ENCODE measurements at places on chromosomes 5 and 9.
A peak's percentile ranks its signal among the peaks of the same experiment; 100 is the strongest.

DNA sequence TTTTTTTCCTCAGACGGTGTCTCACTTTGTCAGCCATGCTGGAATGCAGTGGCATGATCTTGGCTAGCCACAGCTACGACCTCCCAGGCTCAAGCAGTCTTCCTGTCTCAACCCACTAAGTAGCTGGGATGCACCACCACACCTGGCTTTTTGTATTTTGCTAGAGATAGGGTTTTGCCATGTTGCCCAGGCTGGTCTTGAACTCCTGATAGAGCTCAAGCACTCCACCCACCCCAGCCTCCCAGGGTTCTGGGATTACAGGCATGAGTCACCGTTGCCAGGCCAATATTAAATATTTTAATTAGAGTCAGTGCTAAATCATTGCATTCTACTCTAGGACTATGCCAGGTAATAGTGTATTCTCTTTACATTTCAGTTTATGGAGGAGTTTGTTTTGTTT is 41.5 kb downstream of the UBE2R2 start:
- peaks cover 51% of the 10 kb centered on the region for H3K36me3 ChIP-seq
- no peaks in the 10 kb centered on the region for H3K4me1 ChIP-seq
- no peak overlapping the region for H3K4me3 ChIP-seq
- no peak overlapping the region for H3K27ac ChIP-seq
- DNase-seq, result no peak
- no peaks in the 10 kb centered on the region for H3K27me3 ChIP-seq

DNA sequence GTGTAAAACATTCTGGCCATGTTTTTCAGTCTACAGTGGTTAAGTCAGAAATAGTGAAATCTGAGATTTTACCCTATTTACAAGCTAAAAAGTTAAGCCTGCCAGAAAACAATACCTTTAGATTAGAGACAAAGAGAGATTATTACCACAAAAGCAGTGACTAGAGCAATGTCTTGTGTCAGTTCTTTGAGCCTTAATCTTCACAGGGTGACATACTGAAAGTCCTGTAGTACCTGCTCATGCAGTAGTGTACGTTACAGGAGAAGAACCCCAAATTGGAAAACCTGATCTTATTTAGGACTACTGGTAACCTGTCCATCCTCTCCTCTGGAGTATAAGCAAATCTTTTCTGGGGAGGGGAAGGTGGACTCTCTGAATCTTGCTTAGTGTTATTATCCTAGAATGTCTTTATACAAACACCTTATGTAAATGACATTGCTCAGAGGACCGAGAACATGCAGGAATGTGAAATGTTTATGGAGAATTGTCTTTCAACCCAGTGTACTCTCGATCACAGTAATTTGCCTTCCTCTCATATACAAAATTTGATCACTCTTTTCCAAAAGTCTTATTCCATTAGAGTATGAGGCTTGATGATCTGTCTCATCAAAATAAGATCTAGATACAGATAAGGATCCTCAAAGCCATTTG is 55.7 kb downstream of the ERBIN start:
- peaks cover 6% of the 10 kb centered on the region for H3K4me1 ChIP-seq
- no peaks in the 10 kb centered on the region for H3K27me3 ChIP-seq
- peaks cover 4% of the 10 kb centered on the region for H3K36me3 ChIP-seq
- H3K4me3 ChIP-seq, result no peak overlapping the region
- DNase-seq, result no peak

- H3K4me1 ChIP-seq, result peaks cover 11% of the 10 kb centered on the region
- DNase-seq, result no peak
- no peak overlapping the region for H3K4me3 ChIP-seq
- H3K27me3 ChIP-seq, result no peaks in the 10 kb centered on the region
- H3K27ac ChIP-seq, result no peak overlapping the region
- peaks cover 46% of the 10 kb centered on the region for H3K36me3 ChIP-seq
Measured at GRCh38 chr9:130639124-130639765, 25.1 kb upstream of the PRDM12 start.

- no peak overlapping the region for H3K4me3 ChIP-seq
- no peaks in the 10 kb centered on the region for H3K36me3 ChIP-seq
- no peaks in the 10 kb centered on the region for H3K27me3 ChIP-seq
- no peak overlapping the region for H3K27ac ChIP-seq
Measured at GRCh38 chr5:57855831-57856230, 373.2 kb upstream of the ACTBL2 start.

DNA sequence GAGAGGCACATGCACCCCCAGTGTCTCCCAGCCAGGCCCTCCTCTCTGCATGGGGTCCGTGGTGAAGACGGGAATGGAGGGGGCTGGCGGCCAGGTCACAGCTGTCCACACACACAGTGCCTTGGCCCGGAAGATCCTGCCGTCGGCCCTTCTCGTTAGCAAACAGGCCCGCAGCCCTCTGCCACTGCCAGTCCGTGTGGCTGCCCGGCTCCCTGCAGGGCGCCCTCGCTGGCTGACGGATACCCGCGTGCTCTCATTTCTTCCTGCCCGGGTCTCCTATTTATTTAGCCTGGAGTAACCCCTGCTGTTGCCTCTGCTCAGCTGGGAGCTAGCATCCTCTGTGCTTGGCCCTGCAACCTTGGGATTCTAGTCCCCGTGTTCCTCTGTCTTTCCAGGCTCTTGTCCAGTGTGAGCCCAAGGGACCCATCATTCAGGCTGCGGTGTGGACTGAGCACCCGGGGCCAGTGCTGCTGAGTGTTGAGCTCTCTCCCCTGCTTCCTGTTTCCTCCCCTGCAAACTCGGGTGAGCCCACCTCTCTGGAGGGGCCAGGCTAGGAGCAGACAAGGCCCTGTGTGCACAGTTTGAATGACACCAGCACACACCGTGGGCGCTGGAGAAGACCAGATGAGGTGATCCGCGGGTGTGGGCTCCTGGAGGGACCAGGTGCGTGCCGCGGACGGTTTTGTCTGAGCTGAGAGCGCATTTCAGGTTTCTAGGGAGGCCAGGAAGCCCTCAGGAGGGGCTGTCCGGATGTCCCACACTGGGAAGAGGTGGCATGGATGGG is 14.6 kb upstream of the RNU6ATAC start:
- peaks cover 5% of the 10 kb centered on the region for H3K27me3 ChIP-seq
- no peak overlapping the region for H3K27ac ChIP-seq
- H3K36me3 ChIP-seq, result no peaks in the 10 kb centered on the region
- H3K4me3 ChIP-seq, result no peak overlapping the region

GRCh38 chr5:151126199-151126645 is 31.4 kb downstream of the ANXA6 start:
- peak; percentile 78 for DNase-seq
- no peak overlapping the region for H3K4me3 ChIP-seq
- no peak overlapping the region for H3K27ac ChIP-seq
- H3K4me1 ChIP-seq, result peaks cover 4% of the 10 kb centered on the region
- no peaks in the 10 kb centered on the region for H3K27me3 ChIP-seq

DNA sequence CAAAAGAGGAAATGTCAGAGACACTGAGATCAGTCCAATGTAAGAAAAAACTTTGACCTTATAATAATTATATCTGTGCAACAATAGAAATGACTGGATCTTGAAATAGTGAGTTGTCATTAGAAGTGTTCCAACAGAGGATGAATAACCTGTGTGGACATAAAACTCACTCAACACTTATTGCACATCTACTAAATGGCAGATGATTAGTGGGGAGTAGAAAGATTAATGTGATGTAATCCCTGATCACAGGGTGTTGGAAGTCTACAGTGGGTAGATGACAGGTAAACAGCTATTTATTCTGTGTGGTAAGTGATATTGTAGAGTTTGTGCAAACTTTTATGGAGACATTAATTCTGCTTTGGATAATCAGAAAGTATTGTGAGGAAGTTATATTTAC is 177.3 kb upstream of the HMHB1 start:
- H3K4me3 ChIP-seq, result no peak overlapping the region
- no peaks in the 10 kb centered on the region for H3K36me3 ChIP-seq
- H3K27me3 ChIP-seq, result no peaks in the 10 kb centered on the region
- DNase-seq, result no peak

DNA sequence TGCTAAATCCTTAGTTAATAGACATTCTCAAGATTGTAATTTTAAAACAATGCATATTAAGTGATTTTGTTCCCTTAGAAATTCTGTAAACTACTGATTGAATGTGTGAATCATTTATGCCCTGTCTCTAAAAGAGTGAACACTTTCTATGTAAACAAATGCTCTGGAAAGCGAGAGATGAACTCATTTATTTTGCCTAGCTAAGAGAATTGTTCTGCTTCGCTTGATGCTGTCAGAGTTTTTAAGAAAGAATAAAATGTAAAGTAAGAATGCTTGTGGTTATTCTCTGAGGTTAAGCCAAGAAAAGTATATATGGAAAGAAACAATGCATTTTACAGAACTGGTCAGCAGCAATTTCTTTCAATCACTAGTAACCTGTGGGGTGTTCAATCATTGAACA is 347.4 kb upstream of the NUDT12 start:
- H3K4me1 ChIP-seq, result no peaks in the 10 kb centered on the region
- no peaks in the 10 kb centered on the region for H3K36me3 ChIP-seq
- no peak overlapping the region for H3K27ac ChIP-seq
- no peak for DNase-seq
- H3K27me3 ChIP-seq, result no peaks in the 10 kb centered on the region

- H3K27ac ChIP-seq, result no peak overlapping the region
- H3K36me3 ChIP-seq, result peaks cover 6% of the 10 kb centered on the region
- no peaks in the 10 kb centered on the region for H3K27me3 ChIP-seq
- DNase-seq, result no peak
Measured at GRCh38 chr5:81724571-81724970, 26.3 kb downstream of the SSBP2 start.

DNA sequence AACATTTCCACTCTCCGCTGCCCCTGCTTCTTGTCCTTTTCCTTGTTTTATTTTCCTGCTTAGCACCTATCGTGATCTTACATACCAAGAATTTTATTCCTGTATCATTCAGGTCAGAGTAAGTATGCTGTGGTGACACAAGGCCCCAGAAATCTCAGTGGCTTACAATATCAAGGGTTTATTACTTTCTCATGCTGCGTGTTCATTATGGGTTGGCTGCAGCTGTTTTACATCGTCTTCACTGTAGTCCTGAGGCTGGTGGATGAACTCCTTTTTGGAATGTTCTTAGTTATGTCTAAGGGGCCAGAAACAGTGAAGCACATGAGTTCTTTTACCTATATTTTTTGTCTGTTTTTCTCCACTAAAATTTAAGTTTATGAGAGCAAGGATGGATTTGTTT is 51.2 kb downstream of the FCHO2 start:
- H3K4me3 ChIP-seq, result no peak overlapping the region
- H3K27me3 ChIP-seq, result no peaks in the 10 kb centered on the region
- no peaks in the 10 kb centered on the region for H3K4me1 ChIP-seq
- H3K27ac ChIP-seq, result no peak overlapping the region

GRCh38 chr9:134395737-134396257 is 69.5 kb downstream of the RXRA start:
- no peak overlapping the region for H3K27ac ChIP-seq
- H3K36me3 ChIP-seq, result no peaks in the 10 kb centered on the region
- DNase-seq, result no peak
- no peaks in the 10 kb centered on the region for H3K27me3 ChIP-seq

- H3K27me3 ChIP-seq, result peaks cover 4% of the 10 kb centered on the region
- no peak for DNase-seq
- H3K4me1 ChIP-seq, result peaks cover 9% of the 10 kb centered on the region
Measured at GRCh38 chr9:99162759-99163364, 57.9 kb downstream of the TGFBR1 start.

GRCh38 chr9:108476574-108476973 is 379.2 kb downstream of the ACTL7B start:
- no peak overlapping the region for H3K27ac ChIP-seq
- DNase-seq, result no peak
- no peaks in the 10 kb centered on the region for H3K36me3 ChIP-seq
- H3K4me1 ChIP-seq, result peaks cover 8% of the 10 kb centered on the region
- no peak overlapping the region for H3K4me3 ChIP-seq
- H3K27me3 ChIP-seq, result no peaks in the 10 kb centered on the region

GRCh38 chr9:16143947-16144890 is 591.4 kb downstream of the CCDC171 start:
- H3K4me1 ChIP-seq, result peaks cover 15% of the 10 kb centered on the region
- H3K27me3 ChIP-seq, result no peaks in the 10 kb centered on the region
- DNase-seq, result no peak
- H3K4me3 ChIP-seq, result no peak overlapping the region
- H3K27ac ChIP-seq, result no peak overlapping the region
- H3K36me3 ChIP-seq, result no peaks in the 10 kb centered on the region

- no peaks in the 10 kb centered on the region for H3K4me1 ChIP-seq
- H3K36me3 ChIP-seq, result peaks cover 100% of the 10 kb centered on the region
- no peak overlapping the region for H3K4me3 ChIP-seq
- no peak overlapping the region for H3K27ac ChIP-seq
Measured at GRCh38 chr5:138929571-138929955, 54.4 kb upstream of the LRRTM2 start.

- H3K27ac ChIP-seq, result no peak overlapping the region
- no peaks in the 10 kb centered on the region for H3K27me3 ChIP-seq
- H3K4me1 ChIP-seq, result peaks cover 47% of the 10 kb centered on the region
- no peak for DNase-seq
Measured at GRCh38 chr9:135887585-135888050, 19.7 kb downstream of the CAMSAP1 start.

DNA sequence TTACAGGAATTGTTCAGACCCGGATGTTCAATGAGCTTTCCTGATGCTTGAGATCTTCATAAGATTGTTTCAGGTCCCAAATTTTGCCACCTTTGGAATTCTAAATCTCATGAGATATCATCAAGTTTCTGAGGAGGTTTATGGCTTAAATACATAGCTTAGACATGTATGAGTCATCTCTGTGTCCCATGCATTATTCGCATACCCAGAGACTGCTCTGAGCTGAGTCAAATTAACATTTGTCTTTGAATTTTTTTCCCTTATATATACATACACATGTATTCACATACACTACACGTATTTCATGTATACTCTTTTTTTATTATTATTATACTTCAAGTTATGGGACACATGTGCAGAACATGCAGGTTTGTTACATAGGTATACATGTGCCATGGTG is 744.6 kb downstream of the BRINP1 start:
- H3K4me3 ChIP-seq, result no peak overlapping the region
- no peaks in the 10 kb centered on the region for H3K4me1 ChIP-seq
- H3K27ac ChIP-seq, result no peak overlapping the region

- no peaks in the 10 kb centered on the region for H3K27me3 ChIP-seq
- DNase-seq, result no peak
- no peaks in the 10 kb centered on the region for H3K36me3 ChIP-seq
Measured at GRCh38 chr9:125629446-125629845, 77.6 kb downstream of the MAPKAP1 start.

GRCh38 chr5:32512926-32513325 is 68.4 kb upstream of the ZFR start:
- H3K4me3 ChIP-seq, result no peak overlapping the region
- H3K4me1 ChIP-seq, result no peaks in the 10 kb centered on the region
- H3K36me3 ChIP-seq, result no peaks in the 10 kb centered on the region
- DNase-seq, result no peak

DNA sequence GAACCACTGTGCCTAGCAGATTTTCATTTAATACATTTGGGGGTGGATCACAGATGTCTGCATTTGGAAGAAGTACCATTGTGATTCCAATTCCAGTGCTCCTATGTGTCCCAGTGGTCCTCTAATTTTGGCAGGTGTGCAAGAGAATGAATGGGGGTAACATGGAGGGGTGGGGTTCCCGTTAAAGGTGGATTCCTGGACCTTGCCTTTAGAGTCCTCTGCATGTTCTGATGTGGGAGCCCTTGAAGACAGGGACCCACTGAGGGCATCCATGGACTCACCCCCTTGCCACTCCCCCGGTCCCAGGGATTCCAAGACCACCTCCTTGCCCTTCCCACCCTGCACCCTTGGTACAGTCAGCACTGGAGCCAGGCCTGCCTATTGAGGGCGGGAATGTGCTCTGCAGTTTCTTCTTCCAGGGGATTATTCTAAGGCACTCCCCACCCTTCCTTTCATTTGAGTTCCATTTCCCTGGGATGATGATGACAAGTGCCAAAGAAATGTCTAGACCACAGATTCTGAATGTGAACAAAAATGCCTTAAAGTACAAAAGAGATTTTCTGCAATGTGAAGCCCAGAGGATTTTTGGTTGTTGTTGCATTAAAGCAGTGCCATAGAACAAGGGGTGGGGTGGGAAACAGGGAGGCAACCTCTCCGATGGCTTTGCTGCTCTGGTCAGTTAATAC is 119.4 kb upstream of the PTCH1 start:
- H3K36me3 ChIP-seq, result no peaks in the 10 kb centered on the region
- no peaks in the 10 kb centered on the region for H3K4me1 ChIP-seq
- no peak for DNase-seq
- no peak overlapping the region for H3K4me3 ChIP-seq
